ENCODE measurements at places on chromosomes 12 and 14.
A peak's percentile ranks its signal among the peaks of the same experiment; 100 is the strongest.

DNA sequence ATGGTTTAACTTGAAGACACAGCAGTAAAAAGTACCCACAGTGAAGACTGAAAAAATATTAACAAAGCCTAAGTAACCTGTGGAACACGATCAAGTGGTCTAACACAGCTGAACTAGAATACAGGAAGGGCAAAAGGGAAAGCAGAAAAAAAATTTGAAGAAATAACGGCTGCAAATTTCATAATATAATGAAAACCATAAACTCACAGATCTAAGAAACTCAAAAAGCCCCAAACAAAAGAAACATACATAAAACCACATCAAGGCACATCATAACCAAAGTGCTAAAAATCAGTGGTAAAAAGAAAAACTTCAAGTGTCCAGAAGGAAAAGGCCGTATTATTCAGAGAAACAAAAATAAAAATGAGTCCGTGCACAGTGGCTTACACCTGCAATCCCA is 30.9 kb downstream of the SPPL3 start:
- no peak for DNase-seq

DNA sequence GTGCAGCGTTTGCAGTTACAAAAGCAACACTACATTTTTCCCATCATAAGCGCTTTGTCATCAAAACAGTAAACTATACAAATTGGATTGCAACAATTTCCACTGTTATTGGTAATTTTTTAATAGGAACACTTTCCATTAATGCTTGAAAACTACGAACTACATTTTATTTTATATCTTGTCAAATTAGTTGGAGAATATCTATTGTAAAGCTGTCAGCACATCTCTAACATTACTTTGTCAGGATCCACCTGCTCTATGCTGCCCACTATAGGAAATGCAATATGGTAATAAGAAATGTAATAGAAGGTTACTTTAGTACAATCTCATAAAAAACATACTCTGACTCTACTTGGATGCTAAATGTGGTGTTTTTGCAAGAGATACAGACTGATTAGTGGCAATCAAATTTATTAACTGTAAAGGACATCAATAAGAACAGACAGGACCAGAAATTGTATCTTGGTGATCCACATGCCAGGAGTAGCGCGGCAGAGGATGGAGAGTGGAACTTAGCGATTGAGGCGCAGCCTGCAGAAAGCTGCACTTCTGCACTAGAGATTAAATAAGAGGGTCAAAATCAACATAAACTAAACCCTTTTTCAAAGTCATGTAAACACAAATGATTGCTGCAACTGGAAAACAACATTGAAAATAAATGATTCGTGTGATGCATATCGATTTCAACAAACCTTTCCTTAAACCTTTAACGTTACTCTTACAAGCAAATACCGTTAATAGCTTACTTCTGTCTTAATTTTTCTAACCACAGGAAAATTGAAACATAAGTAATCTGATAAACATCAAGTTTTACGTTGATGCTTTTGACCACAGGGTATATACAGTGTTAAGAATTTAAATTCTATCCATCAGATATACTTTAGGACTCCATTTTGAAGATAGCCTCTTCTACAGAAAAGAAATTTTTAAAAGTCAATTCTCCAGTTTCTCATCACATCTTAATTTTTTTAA is 3.6 kb upstream of the ARID2 start:
- DNase-seq = peak; percentile 26

DNA sequence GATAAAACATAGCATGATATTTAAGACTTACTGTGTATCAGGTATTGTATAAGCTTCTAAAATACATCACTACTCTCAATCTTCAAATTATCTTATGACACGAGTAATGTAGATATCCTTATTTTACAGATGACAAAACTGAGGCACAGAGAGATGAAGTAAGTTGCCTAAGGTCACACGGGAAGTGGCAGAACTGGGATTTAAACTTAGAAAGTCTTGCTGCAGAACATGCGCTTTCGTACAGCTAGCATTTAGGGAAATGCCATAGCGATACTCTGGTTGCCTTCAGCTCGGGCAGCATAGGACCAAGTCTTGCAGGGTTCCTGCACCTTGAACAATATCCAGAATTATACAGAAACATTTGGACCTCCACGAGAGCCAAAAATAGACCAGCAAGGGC is 162.4 kb downstream of the BRMS1L start:
- DNase-seq = no peak

DNA sequence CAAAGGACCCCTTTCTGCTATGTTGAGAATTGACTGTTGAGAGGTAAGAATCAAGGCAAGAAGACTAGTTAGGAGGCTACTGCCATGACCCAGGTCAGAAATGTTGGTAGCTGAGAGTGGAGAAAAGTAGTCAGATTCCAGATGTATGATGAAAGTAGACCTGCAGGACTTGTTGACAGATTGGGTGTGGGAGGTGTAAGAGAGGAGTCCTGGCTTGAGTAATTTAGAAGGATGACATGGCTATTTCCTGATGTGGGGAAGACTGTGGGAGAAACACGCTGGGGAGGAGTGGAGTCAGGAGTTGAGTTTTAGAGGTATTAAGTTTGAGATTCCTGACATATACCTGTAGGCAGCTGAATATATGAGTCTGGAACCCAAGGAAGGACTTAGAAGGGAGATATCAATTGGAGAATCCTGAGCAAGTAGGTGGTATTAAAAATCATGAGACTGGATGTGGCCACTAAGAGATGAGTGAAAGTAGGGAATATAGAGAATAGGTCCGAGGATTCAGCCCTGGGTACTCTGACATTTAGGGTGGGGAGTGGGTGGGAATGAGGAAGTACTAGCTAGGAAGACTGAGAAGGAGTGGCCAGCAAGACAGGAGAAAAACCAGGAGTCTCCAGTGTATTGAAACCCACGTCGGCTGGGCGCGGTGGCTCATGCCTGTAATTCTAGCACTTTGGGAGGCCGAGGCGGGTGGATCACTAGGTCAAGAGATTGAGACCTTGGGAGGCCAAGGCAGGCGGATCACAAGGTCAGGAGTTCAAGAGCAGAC is 12.6 kb upstream of the DDX47 start:
- no peak for DNase-seq

DNA sequence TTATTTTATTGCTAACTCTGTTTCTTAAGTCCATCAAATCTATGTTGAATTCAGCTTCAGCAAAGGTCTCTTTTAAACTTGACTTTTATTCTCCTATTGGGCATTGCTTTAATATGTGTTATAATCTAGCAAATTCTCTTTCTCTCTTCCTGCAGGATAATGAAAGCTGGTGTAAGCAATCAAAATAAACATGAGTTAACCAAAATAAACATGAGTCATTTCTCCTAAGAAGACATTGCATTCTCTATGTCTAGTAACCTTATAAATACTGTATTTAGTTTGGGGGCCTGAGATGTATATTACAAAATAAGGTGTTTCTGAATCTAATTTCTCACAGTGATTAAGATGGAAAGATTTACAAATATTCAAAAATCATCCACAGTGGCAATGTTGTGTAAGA is 739.1 kb upstream of the ATXN7L3B start:
- no peak for DNase-seq

DNA sequence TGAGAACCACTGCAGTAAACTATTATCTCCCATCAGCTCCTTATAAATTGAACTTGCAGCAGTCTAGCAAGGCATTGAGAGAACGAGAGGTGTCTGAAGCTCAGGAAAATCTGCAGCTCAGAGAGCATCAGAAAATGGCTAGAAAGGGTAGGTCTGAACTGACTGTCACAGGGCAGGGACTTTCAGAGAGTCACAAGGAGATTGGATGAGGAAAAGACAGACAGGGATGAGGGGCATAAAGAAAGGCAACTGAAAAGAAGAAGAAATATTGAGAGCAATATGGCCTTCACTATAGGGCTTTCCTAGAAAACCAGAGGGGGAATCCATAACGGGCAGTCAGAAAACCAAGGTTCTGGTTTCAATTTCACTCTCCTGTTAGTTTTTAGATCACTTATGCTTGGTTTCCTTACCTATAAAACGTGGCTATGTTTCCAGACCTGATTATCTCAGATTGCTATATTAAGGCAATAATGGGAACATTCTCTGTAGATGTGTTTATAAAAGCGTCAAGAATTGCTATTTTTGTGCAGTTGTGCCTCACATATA is 40.9 kb downstream of the PDE6H start:
- no peak for DNase-seq

DNA sequence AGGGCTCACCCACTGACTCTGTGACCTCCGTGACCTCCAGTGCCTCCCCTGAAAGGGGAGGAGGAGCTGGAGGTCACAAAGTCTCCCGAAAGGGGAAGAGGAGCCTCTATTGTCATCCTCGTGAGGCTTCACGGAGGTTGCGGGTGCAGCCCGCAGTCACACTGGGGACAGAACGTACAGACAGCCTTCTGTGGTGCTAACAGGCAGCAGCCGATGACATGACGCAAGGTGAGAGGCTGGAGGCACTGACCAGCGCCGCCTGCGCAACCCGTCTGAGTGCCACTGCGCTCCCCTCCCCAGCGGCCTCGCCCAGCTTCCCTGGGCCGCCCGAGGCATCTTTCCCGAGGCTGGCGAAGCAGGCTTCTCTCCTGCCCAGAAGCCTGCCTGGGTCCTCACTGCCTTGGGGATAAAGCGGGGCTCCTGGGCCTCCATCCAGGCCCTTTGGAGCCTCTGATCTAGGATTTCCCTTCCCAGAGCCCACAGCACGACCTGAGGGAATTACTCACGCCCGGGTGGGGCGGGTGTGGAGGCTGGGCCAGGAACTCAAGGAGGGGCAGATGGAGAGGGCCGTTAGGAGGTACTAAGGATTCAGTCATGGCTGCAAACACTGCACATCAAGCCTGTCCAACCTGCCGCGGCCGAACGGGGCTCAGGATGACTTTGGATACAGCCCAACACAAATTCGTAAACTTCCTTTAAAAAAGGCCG is 12.3 kb upstream of the LBHD2 start:
- DNase-seq = no peak

DNA sequence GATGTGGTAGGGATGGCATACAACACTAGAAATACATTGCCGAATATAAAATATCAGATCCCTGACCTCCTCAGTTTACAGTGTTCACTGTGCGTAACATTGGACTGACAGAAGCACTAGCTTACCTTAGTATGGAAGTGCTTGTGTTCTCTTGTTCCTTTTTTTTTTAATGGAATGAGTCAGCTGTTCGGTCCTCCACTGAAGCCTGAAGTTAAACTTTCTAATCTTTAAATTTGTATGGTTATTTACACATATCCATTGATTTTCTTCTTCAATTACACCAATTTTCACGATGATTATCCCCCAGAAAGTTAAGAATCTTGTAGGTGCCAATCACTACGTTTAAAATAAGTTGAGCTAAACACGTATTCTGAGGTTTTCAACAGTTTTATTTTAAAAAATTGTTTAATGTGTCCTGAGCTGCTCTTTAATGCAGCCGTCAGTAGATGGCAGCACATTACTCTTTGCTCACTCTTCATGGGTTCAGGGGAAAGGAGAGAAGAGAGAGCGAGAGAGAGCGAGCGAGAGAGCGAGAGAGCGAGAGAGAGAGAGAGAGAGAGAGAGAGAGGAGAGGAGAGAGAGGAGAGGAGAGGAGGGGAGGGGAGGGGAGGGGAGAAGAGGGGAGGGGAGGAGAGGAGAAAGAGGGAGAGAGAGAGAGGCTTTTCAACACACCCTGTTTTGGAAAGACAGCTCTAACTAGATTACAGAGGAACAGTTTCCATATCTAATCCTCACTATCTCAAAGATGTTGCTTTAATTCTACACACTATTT is 134.7 kb upstream of the SCAF11 start:
- peak; percentile 67 for DNase-seq

DNA sequence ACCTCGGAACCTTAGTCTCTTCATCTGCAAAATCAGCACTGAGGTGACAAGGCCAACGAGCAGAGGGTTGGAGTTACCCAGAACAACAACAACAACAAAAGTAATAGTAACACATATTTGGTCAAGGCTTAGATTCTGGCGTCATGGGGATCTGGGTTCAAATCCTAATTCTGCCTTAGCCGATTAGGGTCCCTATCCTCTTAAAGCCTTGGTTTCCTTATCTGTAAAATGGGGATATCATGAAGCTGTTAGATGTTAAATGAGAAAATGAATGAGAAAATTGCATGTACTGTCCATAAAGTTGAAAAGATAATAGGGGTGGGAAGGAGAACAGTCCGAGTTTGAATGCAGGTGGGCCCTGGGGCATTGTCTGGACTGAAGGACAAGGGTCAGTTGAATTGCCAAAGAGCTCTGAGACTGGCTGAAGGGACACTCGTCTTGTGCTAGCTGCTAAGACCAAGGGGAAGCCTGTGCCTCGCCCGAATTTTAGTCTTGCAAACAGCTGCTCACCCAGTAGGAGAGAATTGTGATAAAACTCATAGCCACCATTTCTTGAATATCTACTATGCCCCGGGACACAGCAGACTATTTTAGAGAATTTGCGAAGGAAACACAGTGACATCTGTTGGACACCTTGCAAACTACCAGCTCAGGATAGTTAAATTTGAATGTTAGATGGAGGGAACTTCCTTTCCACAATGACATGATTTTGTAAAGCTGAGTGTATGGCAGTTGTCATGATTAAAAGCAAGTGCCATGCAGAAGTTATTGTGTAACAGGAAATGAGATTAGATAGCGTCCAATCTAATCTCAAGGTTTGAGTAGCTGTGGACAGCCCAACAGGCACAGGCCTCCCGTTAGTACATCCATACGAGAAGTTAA is 6.8 kb upstream of the HNF1A start:
- peak; percentile 60 for DNase-seq

GRCh38 chr14:95313707-95314106 is 6.0 kb downstream of the CLMN start:
- no peak for DNase-seq

DNA sequence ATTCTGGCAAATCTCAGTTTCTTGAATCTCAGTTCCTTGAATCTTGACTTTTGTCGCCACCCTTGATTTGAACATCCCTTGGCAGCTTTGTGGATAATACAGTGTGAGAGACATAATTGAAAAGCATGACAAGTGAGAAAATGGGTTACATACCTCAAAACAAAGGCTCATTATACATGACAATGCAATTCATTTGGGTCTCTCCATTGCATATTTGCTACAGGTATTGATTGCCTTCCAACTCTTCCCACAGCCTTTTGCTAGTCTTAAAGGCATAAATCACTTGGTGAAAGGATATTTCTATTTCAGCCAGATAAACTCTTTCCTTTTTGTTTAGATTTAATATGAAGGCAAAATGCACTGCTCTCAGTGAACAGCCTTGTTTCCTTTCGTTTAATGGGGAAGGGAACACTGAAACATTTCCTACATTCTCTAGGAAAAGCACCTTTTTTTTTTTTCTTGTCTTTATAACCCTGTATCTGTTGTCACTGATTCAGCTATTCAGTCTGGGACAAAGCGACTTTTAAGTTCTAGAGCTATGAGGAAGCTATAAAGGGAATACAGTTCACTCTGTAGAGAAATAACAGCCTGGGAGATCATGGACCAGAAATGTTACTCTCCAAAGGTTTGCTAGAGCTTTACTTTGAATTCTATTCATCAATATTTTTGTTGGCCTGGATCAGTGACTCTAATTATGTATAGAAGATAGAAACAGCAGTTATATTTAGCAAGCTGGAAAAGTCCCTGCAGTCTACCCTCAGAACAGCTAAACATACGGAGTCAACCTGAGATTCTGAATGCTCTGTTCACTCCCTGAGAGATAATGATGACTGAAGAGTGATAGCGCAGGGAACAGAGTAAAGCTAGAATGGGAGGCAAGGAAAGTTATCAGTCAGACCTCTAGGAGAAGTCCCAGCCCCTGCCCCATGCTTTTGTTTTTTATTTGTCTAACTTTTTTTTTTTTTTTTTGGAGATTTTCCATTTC is 311.4 kb downstream of the RGS6 start:
- DNase-seq = no peak

- peak; percentile 30 for DNase-seq
Observed at GRCh38 chr12:47818467-47819137, 1.1 kb downstream of the HDAC7 start.
